Activated CD4-positive, alpha-beta memory T cell treated with anti-CD3 and anti-CD28 coated beads for 36 hours (primary cell): ENCODE measurements at places on chromosomes 12 and 14. TPM values are rescaled to one million over a fixed set of nuclear protein-coding genes. Genes with fewer than 3 reads are reported as not detected.
A peak's percentile ranks its signal among the peaks of the same experiment; 100 is the strongest.

DNA sequence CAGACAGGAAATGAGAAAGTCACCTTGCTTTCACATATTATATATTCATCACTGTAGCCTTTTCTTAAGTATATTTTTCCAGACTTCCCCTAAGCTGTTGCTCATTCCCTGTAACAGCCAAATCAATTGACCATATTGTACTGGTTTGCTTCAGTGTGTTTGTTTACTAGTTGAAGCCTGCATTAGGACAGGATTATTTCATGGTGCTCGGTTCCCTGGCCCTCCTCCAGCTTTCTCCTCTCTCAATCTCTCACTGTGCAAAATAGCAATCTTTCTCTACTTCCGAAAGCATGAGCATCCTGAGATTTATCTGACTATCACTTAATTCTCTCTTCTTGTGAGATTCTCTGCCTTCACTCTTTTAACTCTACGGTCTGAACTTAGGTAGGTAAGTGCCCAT lies 2.4 kb downstream of the SLC35F4 start:
- H3K4me1 ChIP-seq: no peaks in the 10 kb centered on the region
- no peak for DNase-seq
- H3K27me3 ChIP-seq: peaks cover 18% of the 10 kb centered on the region
- H3K36me3 ChIP-seq: no peaks in the 10 kb centered on the region
- H3K27ac ChIP-seq: no peak overlapping the region

The HOMEZ gene
- 13.0 TPM for total RNA-seq

GRCh38 chr14:95536036-95536593 lies 1.3 kb downstream of the GLRX5 start:
- DNase-seq: no peak
- peak overlapping the region; percentile 69 for H3K27ac ChIP-seq
- H3K4me3 ChIP-seq: peak overlapping the region; percentile 93
- peaks cover 19% of the 10 kb centered on the region for H3K36me3 ChIP-seq
- H3K4me1 ChIP-seq: peaks cover 41% of the 10 kb centered on the region

GRCh38 chr12:67651132-67651695 lies 2.7 kb downstream of the DYRK2 start:
- no peaks in the 10 kb centered on the region for H3K27me3 ChIP-seq
- peak; percentile 49 for DNase-seq
- peak overlapping the region; percentile 96 for H3K27ac ChIP-seq
- peak overlapping the region; percentile 99 for H3K4me3 ChIP-seq

- no peaks in the 10 kb centered on the region for H3K36me3 ChIP-seq
- H3K27me3 ChIP-seq: no peaks in the 10 kb centered on the region
- no peak for DNase-seq
Measured at GRCh38 chr12:65518771-65519170, 240.3 kb downstream of the MSRB3 start.

The FAM234B gene
- total RNA-seq: 6.8 TPM

The GALNT16 gene
- not detected for total RNA-seq

GRCh38 chr14:77032844-77033621 lies 4.5 kb upstream of the IRF2BPL start:
- H3K27me3 ChIP-seq: no peaks in the 10 kb centered on the region
- peak overlapping the region; percentile 98 for H3K27ac ChIP-seq
- H3K4me3 ChIP-seq: peak overlapping the region; percentile 94
- peaks cover 5% of the 10 kb centered on the region for H3K36me3 ChIP-seq

- no peak overlapping the region for H3K27ac ChIP-seq
- no peak for DNase-seq
- no peaks in the 10 kb centered on the region for H3K27me3 ChIP-seq
- H3K4me1 ChIP-seq: no peaks in the 10 kb centered on the region
Measured at GRCh38 chr14:55711175-55711811, 131.3 kb downstream of the KTN1 start.

DNA sequence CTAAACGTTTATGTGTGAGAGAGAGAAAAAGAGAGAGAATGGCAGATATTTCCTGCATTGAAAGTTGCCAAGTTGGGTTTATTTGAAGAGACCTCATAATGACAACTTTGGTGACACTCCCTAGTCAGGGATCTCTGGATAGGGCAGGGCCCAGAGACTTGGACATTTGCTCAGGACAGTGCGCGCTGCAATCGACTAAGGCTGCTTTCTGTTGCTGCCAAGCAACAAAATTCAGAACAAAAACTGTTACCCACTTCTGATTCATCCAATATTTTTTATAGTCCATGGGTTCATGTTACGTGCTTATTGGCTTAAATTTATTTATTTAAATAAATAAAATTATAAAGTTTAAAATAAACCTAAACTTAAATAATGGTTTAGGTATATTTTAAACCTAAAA lies 34.2 kb downstream of the PTGER2 start:
- no peak overlapping the region for H3K4me3 ChIP-seq
- H3K27me3 ChIP-seq: peaks cover 2% of the 10 kb centered on the region
- H3K27ac ChIP-seq: no peak overlapping the region
- DNase-seq: no peak
- H3K36me3 ChIP-seq: no peaks in the 10 kb centered on the region
- H3K4me1 ChIP-seq: peaks cover 47% of the 10 kb centered on the region

DNA sequence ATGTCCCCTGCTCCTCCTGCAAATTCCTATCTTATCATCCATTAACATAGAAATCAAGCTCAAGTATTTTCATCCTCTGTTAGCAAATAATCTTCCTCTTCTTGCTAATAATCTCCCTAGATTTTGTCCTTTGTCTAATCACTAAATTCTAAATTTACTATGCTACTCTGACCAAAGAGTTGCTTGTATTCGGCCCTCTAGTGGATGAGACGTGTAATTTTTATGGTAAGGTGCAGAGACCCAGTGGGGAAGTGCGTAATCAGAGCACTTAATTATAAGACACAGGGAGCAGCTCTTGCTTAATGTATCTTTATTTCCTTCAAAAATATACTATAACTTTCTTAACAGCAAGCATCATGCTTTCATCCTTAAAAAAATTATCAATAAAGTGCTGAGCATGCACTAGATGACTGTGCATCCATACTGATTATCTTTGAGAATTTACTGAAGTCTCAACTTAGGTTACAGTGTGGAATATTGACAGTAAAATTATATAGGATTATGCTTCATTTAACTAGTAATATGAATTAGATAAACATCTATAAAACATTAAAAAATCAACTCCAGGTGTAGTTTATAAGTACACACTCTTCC lies 212.6 kb downstream of the SLC16A7 start:
- DNase-seq: no peak
- no peaks in the 10 kb centered on the region for H3K27me3 ChIP-seq
- no peak overlapping the region for H3K4me3 ChIP-seq

The PDZRN4 gene
- total RNA-seq: not detected
